ENCODE measurements at places on chromosomes 12 and 14.

DNA sequence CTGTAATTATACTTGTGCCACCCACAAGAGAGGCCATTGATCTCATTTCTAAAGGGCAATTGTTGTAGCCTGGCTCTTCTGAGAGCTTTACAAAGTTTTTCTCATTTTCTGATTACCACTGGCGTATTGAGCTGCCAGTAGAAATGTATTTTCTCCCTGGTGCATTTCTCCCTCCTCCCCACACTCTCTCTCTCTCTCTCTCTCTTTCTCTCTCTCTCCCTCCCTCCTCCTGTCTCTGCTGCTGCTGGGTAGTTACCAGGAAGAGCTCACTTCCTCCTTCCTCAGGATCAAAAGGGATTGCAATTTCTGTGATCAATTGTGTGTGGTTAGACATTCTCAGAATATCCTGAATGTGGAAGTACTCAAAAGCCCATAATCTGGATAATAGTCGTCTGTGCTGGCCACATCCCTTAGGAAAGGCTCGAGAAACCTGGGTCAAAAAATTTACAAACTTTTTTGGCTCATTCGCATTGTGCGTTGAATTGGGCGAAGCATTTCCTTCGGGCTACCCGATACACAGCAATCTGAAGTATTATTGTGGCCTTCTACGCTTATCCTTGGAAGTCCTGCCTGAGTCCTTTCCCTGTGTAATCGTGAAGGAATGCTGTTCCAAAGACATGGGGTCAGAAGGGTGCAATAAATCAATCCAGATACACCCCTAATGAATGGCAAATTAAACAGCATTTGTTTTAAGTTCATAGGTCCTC, 254.8 kb downstream of the MSRB3 start:
- no peak for DNase-seq

DNA sequence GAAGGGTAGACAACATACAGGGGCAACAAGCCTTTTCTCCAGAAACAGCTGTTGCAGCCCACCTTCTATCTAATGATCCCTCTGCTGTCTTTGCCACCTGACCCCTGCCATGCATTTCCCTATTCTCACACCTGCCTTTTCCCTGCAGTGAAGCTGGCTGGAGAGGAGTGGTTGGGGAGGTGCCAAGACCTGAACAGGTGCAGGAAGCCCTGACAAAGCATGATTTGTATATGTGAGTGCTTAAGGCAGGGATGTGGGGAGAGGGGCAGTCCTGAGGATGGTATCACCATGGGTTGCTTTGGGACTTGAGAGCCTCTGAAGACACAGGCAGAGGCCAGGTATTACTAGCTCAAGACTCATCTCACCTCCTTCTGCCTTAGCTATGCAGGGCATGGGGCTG, 2.9 kb upstream of the PFDN5 start:
- DNase-seq, result no peak

GRCh38 chr12:26614011-26614616, 218.9 kb downstream of the ITPR2 start:
- no peak for DNase-seq

DNA sequence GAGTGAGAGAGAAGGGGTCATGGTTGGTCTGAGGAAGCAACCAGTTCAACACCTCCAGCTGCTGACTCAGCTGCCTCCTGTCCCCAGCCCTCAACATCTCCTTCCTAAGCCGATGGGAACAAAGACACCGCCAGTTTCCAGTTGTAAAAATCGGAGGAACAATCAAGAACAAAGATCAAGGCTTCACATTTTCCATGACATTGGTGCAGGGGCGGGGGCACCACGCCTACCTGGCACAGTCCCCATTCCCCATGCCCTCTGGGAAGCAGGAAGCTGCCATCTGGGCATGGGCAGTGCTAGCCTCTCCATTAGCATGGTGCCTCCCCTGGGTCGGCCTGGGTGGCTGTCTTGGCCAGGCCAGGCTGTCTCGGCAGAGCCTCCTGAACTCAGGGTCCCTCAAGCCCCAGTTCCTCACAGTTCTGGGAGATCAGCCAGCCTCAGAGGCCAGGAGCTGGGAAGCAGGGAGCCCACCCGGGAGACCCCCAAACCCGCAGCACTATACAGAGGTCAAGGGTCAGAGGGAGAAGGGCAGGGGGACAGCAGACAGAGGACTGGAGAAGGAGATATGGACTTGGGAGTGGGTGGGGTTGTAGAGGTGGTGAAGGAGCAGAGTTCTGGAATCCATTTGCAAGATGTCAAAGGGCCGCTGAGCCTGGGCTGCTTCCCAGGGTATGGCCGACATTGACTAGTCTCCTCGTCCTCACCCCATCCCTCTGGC, 19.6 kb upstream of the TMEM106C start:
- peak; percentile 31 for DNase-seq

DNA sequence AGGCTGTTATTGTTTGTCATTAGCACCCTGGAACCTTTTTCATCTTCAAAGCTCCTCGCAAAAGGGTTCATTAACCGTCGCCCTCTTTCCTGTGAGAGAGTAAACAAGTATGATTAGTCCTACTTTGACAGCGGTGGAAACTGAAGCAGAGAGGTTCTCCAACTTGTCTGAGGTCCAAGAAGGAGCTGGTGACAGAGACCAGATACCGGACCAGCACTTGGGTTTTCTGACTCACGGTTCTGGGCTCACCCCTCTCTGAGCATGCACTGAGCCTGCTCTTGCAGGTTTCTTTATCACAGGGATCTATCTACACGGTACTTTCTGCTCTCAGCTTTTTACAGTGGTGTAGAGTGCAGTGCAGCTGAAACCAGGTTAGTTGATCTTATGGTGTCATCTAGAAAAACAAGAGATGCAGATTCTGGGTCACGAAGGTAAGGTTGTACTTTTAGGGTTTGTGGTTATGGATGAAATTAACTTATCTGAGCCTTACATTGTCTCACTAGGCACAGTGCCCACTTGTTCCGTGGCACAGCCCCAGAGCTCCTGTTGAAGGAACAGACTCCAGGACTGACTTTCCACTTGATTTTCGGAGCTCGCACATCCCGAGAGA, 62.1 kb downstream of the PPP2R5C start:
- no peak for DNase-seq

GRCh38 chr12:29844667-29845066, 60.9 kb upstream of the TMTC1 start:
- DNase-seq, result no peak

GRCh38 chr12:3333991-3334391, 157.0 kb upstream of the PRMT8 start:
- no peak for DNase-seq

DNA sequence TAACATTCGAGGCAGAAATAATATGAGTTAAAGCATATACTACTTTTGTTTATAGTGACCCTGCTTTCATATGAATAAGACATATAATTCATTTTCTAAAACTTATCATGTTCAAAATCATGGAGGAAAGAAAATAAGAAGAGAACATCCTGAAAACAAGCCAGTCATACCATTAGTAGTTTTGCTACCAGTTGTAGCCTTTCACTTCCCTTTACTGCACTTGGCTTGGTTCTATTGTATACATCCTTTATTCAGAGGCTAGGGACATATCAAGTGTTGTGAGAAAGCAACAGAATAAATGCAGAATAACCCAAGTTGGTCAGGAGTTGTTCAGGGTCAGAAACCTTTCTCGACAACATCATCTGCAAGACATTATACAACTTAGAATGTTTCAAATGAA, 598.7 kb downstream of the SOX5 start:
- no peak for DNase-seq

- no peak for DNase-seq
Measured at GRCh38 chr14:77107228-77107627, 9.2 kb downstream of the CIPC start.

- DNase-seq, result no peak
Measured at GRCh38 chr14:53519137-53519536, 366.0 kb upstream of the DDHD1 start.

- DNase-seq, result no peak
Measured at GRCh38 chr14:34604995-34605394, 25.0 kb downstream of the SNX6 start.

- no peak for DNase-seq
Measured at GRCh38 chr14:87745507-87746118, 247.4 kb downstream of the GALC start.

DNA sequence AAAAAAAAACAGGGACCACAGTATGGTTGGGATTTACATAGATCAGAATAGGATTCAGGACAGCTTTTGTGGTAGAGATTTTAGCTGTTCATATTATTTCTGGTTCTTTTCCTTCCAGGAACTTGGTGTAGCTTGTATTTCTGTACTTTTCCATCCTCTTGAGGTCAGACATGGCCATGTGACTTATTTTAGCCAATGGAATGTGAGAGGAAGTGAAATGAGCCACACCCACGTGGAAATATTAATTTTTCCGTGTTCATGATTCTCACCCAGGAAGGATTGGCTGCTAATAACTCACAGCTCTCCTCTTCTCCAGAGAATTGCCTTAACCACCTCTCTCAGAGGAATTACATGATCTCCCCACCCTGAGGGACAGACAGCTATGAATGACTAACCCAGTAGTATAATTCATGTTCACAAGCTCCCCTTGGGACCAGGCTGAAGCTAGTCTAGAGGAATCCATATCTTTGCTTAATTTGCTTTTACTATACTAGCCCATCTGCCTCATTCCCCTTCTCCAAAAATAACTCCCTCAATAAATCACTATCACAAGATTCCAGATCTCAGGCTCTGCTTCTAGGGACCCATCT, 340.4 kb downstream of the NUAK1 start:
- no peak for DNase-seq

DNA sequence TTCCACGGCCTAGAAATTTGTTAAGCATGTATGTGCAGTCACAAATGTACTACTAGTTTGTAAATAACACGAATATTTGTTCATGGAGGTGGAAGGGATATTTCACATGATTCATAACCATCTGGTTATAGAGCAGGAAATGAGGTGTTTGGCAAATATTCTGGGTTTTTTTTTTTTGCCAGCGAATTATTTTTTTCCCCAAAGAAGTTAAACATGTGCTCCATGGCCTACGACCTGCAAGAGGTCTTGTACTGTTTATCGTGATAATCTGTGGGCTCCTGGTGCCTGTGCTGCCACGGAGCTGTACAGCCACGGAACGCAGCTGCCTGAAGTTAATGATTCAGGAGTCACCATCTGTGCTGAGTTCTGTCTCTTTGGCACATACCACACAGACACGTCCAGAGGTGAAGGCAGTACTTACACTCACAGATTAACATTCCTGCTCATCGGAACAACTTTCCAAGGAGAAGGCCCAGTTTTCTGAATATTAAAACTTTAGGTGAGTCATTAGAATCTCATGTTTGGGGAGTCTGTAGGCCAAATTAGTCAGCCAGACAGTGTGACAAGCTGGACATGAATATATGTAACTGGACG, 156.3 kb downstream of the TMX1 start:
- no peak for DNase-seq

DNA sequence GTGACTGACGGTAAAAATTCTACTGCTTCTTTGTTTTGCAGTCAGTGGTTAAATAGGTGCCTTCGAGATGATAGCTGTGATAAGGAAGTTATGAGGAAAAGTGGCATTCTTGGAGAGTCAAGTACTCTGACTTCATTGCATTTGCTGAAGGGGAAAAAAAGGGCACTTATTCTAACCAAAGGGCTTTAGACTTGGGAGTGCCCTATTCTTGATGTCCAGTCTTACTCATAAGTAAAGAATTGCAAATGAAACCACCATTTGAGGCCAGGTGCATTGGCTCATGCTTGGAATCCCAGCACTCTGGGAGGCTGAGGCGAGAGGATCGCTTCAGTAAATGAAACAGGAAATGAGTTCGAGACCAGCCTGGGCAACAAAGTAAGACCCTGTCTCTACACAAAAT, 40.3 kb downstream of the BRAP start:
- no peak for DNase-seq

GRCh38 chr12:48441069-48441468, 31.3 kb upstream of the ANP32D start:
- no peak for DNase-seq

DNA sequence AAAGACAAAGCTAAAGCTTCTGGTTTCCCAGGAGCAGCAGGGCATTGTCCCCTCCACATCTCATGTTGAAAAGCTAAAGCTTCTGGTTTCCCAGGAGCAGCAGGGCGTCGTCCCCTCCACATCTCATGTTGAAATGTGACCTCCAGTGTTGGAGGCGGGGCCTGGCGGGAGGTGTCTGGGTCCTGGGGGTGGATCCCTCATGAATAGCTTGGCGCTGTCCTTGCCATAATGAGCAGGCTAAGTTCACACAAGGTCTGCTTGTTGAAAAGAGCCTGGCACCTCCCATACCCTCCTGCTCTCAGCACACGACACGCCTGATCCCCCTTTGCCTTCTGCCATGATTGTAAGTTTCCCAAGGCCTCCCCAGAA, 123.7 kb downstream of the PIWIL1 start:
- no peak for DNase-seq

GRCh38 chr14:95361373-95362137, 41.8 kb upstream of the CLMN start:
- DNase-seq, result no peak

DNA sequence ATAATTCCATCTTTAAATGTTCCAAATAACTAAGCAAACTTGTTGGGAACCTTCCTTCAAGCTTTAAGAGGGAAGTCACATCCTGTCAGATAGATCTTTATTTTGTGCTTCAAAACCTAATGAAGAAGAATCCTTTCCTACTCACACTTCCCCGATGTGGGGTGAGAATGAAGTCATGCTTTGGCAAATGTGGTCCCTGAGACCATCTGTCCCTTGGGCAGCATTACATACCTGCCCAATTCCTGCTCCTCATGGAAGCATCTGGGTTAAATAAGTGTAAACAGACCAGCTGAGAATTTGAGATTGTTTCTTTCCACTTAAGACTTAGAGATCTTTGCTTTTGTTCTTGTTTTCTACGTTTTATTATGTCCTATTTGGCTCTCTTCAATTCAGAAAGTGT, 606.0 kb upstream of the TMEM132C start:
- no peak for DNase-seq

DNA sequence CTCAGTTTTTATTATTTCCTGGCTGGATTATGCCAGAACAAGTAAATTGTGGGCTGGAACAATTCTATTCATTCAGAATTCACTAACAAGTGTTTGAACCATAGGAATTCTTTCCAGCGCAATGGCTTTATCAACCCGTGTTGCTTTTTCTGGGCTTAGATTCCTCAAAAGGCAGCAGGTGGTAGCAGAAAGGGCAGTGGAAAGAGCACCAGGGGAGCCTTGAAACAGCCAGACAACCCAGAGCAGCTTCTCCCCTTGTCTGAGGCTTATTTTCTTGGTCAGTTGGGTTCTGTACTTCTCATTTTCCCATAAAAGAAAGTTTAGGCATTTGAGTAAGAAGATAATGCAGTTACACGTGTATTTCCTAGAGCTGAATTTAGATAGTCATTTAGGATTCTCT, 130.7 kb downstream of the OTOGL start:
- DNase-seq, result no peak

DNA sequence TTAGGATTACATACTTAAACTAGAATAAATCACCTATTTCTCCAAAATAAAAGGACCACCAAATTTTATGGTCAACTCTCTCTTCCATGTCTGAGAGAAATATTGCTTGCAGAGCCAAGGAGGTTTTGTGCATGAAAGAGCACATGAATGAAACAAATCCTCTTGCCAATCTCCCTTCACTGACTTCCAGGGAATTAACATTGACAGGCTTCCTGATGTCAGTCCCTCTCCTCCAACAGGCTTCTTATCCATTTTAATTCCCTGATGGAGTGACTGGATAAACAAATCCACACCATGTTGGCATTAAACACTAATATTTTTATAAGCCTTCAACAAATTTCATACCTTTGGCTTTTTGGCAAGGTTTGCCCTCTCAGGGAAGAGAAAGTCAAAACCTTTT, 45.3 kb upstream of the CNTN1 start:
- DNase-seq, result no peak

- peak; percentile 48 for DNase-seq
Measured at GRCh38 chr14:100891501-100892445, 11.7 kb downstream of the RTL1 start.
